ENCODE measurements at places on chromosomes 7 and 10.

GRCh38 chr10:104434601-104435000 lies 81.0 kb downstream of the CFAP58 start:
- DNase-seq = no peak

- DNase-seq = no peak
Measured at GRCh38 chr10:43960981-43961380, 312.3 kb upstream of the ZNF32 start.

- no peak for DNase-seq
Measured at GRCh38 chr7:120742372-120742771, 115.6 kb downstream of the TSPAN12 start.

DNA sequence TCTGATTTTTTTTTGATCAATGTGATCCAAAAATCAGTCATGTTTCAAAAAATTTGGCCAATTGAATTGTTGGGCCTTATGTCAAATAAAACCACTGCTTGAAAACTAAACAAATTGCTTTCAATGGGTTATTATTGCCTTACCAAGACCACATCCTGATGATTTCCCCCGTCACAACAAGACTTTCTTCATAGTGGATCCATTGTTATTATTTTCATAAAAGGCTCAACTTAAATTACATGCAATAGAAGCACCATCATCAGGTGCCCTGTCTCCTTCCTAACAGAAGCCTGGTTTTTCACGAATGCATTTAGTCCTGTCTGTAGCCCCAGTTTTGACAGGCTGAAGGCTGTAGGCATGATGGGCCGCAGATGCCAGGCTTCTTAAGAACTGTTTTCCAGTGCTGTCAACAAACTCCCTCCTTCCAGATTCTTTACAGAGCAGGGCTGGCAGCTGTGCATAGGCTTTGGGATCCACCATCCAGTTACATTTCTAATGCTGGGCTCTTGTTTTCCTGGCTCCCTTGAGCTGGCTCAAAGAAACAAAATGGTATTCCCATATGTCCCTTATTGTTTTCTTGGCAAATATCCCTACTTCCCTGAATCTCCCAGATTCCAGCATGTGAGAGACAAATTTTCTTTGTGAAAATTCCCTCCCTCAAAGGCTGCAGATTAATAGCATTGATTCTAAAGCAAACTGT lies 302.0 kb downstream of the TWIST1 start:
- DNase-seq = no peak

DNA sequence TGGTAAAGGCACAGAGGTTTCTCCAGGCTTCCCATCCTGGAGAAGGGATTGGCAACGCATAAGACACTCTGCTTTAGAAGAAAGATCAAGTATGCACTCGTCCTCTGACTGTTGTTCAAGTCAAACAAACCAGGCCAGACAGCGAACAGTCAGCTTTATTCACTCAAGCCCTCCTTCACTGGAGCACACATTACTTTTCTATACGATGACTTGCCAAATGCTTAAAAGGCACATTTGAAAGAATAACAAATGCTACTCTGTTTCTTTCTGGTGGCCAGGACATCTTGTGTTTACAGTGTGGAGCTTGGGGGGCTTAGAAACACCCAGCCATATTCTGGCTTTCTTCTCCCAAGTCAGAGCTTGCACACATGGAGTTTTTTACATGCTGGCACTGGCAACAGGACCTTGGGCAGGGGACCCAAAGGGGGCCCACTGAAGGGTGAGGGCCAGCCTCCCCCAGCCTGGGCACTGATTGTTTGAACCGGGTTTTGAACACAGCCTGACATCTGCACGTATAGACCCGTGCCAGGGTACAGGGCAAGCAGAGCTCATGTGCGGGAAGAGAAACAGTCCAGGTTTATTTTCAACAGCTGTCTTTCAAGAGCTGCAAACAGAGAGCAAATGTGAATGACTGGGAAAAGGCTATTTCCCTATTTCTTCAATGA lies 33.3 kb upstream of the FGFR2 start:
- DNase-seq = no peak

DNA sequence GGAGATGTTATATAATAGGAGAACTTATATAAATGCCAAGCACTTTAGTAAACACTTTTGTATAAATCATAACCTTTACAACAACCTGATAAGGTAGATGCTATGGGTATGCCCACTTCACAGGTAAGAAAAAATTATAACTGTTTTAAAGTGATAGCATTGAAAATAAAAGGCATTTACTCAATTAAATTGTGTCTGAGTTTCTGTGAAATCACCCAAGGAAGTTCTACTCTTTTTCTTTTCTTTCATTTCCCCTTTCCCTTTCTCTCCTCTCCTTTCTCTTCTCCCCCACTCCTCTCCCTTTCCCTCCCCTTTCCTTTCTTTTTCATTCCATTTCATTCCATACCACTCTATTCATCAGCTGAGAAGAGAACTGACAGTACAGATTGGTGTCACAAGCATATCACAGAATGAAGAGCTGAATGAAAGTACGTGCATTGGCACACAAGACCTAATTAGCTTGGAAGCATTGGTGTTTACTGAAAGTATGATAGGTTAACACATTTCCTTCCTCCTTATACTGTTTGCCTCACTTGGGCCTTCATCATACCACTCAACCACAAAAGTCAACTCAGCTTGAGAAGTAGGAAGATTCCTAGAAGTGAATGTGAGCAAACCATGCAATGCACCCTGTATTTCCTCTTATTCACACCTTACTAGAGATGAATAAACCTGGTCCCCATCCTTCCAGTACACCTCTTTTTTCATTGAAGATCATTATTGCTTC lies 117.9 kb upstream of the AGR3 start:
- DNase-seq = no peak
